Fibroblast of lung (primary cell): ENCODE measurements at places on chromosomes 1 and 21. TPM values are rescaled to one million over a fixed set of nuclear protein-coding genes. Genes with fewer than 3 reads are reported as not detected.

BMP8A gene
- polyA plus RNA-seq, result 0.41 TPM in 1 of 2 replicates, not detected in the other

SYNC gene
- polyA plus RNA-seq, result 31.5 and 50.9 TPM in 2 replicates

NPPA gene
- not detected in 2 replicates for polyA plus RNA-seq

TTC13 gene
- 6.5 and 8.0 TPM in 2 replicates for polyA plus RNA-seq

C1QTNF12 gene
- 0.27 and 0.60 TPM in 2 replicates for polyA plus RNA-seq

SKI gene
- 11.6 and 18.3 TPM in 2 replicates for polyA plus RNA-seq

AMY2A gene
- not detected in 2 replicates for polyA plus RNA-seq

SYCP1 gene
- polyA plus RNA-seq, result not detected in 2 replicates

PRELP gene
- 2.8 and 13.9 TPM in 2 replicates for polyA plus RNA-seq

DISP3 gene
- 0.02 TPM in 1 of 2 replicates, not detected in the other for polyA plus RNA-seq

DEPDC1 gene
- polyA plus RNA-seq, result 8.0 and 24.4 TPM in 2 replicates

DNA sequence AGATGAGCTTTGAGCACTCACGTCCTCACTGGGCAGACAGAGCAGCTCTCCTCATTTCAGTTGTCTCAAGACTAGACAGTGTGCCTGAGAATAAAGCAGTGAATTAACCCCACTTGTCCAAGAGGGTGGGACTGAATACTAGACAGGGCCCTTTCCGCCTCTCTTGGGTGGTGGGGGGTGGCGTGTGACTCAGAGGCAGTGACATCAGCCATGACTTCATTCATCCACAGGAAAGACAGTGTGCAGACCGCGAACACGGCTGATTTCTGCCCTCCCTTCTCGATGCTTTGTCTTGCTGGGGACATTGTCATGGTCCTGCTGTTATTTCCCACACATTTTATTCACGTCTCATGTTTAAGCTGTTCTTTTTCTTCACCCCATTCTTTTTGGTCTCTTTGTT lies 64.9 kb downstream of the FGGY start:
- DNase-seq, result no peak

- DNase-seq, result no peak
These were observed 45.5 kb upstream of the RAVER2 start for GRCh38 chr1:64699327-64699726.

GRCh38 chr1:81430236-81430938 lies 370.3 kb upstream of the ADGRL2 start:
- DNase-seq, result no peak

- no peak for DNase-seq
These were observed 13.0 kb downstream of the LSS start for GRCh38 chr21:46215436-46216131.

DNA sequence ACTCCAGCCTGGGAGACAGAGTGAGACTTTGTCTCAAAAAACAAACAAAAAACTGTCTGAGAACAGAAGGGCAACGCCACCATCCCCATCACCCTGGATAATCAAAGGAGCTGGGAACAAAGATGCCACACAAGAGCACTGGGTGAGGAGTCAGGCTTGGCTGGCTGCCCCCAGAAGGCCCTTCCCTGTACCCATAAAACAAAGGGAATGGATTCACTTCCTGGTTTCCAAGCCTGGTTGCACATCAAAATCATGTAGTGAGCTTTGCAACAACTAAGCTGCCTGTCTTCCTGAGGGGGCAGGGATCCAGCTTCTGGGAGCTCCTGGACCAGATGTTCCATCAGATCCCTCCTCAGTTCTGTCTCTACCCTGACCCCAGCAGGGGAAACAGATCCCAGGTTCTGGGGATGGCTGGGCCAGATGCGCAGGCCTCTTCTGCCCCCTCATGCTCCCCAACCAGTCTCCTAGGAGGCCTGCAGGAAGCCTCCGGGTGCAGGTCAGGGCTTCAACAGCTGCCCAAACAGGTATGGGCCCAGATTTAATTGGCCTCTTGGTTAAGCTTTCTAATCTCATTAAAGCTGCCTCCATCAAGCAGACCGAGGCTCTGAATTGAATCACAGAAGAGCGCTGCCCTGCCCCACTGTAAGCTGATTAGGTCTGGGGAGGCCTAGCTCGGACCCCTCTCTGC lies 97.8 kb downstream of the MRPL37 start:
- DNase-seq, result no peak

- no peak for DNase-seq
These were observed 298.7 kb downstream of the LRRIQ3 start for GRCh38 chr1:73899311-73899710.

DNA sequence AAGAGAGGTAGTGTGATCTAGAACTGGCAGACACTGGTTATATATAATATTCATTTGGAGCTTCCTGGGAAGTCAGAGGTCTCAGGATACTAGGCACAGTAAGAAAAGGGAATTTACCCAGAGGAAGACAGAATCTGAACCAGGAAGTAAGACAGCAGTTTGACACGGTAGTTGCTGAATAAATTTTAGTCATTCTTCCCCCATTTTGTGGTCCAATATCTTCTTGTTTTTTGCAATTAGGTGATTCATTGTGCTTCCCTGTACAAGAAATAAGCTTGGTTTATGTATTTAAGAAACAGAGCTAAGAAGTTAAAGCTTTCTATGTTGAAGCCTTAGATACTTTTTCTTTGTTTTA lies 1.3 kb downstream of the TMEM167B start:
- DNase-seq, result peak; percentile 15

DNA sequence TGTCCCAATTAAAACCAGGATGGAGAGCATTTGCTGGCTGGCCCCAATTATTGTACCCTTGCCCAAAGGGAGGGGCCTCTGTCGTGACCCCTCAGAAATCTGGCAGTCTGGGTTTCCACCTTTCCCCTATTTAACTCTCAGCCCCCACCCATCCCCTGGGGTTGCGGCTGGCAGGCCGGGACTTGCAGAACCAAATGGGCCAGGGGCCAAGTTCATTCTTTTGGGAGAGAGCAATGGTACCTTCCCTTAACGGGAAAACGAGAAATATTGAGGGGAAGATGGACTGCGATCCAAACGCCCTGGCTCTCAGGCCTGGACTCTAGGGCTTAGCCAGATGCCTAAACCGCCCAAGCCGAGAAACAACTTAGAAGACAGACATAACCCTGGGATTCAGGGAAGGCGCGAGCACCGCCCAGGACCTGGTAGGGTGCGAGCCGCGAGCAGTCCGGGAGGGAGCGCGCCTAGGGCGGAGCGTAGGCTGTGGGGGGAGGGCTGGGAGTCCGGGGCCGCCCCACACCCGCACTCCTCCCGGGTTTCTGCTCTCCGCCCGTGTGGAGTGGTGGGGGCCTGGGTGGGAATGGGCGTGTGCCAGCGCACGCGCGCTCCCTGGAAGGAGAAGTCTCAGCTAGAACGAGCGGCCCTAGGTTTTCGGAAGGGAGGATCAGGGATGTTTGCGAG lies at the start of gene SLC27A3:
Gene SLC27A3, plus strand, starts transcription at position 628 of the 678 bp plus-strand sequence. CDS start 91 bp downstream, outside the sequence.
- DNase-seq, result peak; percentile 52

GRCh38 chr1:31936278-31936980 lies 1.7 kb downstream of the PTP4A2 start:
- peak; percentile 43 for DNase-seq

GRCh38 chr1:115145226-115145625 lies 55.9 kb upstream of the TSPAN2 start:
- DNase-seq, result no peak

- peak; percentile 2 for DNase-seq
These were observed 28.6 kb upstream of the DUSP23 start for GRCh38 chr1:159752135-159752580.

DNA sequence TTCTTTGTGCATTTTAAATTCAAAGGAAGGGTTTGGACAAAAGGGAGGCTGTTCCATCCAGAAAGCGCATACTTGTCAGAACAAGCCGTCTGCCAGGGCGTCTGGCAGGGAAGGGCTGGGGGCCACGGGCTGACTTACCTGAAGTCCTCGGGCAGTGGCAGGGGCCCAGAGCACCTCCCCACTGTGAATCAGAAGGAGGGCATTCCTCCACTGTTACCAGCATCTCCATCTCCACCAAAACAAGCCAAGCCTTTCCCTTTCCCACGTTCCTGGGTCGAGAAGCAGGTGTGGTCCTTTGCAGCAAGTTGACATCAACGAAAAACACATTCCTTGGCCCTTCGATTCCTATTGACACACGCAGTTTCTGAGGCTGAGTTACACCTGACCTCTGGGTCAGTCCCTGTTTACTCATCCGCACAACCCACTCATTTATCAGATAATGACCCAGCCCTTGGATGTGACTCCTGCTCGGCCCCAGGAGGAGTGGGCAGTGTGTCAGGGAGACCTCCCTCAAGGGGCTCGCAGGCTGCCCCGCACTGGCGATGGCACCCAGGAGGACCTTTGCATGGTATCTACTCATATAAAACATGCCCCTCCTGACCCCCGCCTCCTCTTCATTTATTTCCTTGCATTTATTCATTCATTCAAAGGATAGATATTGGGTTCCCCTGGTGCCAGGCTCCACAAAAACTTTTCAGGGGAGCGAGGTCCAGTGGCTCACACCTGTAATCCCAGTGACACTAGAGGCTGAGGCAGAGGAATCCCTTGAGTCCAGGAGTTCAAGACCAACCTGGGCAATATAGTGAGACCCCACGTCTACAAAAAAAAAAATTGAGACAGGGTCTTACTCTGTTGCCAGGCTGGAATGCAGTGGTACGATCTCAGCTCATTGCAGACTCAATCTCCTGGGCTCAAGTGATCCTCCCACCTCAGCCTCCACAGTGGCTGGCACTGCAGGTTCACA lies 60.2 kb downstream of the TOMM20 start:
- peak; percentile 66 for DNase-seq

DNA sequence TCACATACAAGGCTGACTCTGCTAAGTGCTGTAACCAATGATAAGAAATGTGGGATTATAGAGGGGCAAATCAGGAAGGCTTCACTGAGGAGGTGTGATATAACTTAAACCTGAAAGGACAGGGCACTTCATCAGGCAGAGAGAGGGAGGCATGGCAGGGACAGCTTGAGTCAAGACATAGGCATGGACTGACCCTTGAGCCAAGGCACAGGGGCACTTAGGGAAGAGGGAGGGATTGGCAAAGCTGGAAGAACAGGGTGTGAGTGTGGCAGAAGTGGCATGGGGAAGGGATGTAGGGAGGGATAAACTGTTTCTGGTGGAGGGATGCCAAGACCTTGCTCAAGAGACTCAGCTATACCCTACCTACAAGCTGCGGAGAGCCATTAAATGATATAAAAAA lies 81.3 kb downstream of the PLXNA2 start:
- no peak for DNase-seq

DNA sequence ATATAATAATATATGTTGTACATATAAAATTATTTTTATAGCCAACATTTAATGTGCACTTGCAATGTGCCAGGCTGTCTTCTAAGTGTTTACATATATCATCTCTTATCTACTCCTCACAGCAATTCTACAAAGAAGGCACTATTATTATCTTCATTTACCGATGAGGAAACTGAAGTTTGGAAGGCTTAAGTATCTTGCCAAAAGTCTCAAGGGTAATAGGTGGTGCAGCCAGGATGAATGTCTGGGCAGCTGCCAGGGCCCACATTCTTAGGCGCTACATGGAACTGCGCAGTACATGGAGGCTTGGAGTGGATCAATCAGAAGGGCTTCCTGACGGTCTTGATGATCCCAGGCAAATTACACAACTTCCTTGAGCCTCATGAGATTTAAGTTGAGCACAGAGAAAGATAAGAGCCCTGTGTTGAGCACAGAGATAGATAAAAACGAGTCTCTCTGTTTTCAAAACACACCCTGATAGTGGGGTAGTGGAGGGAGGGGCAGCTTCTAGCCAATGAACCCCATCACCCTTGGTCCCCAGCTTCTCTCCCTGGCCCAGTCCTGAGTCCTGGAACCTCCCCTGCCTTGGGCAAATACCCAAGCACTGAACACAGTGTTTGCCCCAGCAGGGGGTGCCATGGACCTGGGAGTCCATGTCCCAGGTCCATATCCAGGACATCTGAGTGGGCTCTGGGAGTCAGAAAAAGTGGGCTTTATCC lies 9.2 kb downstream of the POU3F1 start:
- DNase-seq, result no peak

DNA sequence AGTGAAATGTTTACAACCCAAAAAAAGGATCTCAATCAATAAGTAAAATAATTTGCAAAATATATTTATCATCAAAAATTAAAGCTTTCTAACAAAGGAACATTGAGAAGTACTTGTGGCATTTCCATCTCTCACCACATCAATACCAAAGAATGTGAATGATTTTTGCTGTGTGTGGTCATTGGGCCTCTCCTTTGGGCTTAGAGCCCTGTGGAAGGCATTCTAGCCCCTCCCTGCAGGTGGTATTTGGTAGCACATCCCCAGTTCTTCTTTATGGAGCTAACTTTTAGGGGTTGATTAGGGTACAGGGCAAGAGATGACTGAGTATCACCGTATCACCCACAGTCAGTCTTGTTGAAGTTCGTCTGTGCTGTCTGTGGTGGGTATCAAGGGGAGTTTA lies 294.1 kb upstream of the SGIP1 start:
- peak; percentile 40 for DNase-seq

DNA sequence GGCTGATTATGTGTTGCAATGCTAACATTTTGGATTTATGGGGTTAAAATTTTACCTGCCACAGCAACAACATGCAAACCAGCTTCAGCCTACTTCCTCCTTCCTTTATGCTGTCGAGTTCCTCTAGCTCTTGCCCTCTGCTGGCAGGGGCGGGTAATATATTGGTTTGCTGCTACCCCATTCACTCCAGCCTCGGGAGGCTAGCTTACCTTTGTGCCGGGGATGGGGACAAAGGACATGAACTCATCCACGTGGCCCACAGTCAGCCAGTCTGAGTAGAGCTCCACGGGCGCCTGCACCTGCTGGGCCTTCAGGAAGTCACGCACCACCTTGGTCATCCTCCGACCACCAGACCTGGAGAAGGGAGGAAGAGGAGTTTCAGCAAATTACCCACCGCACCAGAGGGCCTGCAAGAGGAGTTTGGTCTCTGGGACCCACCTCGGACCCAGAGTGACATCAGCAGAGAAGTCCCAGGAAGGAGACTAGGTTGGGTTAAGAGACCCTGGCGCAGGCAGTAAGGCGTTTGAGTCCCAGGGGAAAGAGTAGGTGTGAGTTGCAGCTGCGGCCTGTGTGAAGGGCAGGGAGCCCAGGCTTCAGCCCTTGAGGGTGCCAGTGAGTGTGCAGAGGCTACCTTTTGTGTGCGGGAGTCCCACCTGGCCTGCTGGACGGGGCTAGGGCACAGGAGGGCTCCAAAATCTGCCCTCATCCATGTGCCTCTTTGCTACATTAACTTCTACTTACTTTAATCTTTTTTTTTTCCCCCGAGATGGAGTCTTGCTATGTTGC lies 21.8 kb upstream of the SDHB start:
- DNase-seq, result no peak

- DNase-seq, result no peak
These were observed 5.6 kb upstream of the AKR1A1 start for GRCh38 chr1:45545019-45545493.

DNA sequence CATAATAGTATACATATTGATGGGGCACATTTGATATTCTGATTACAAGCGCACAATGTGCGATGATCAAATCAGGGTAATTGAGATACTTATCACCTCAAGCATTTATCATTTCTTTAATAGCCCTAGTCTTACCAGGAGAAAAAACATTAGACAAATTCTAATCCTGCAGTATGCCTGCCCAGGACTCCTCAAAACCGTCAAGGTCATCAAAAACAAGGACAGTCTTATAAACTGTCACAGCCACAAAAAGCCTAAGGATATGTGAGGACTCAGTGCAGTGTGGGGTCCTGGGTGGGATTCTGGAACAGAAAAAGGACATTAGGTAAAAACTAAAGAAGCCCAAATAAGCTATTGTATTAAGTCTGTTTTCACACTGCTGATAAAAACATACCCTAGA lies 19.1 kb downstream of the CAPN9 start:
- no peak for DNase-seq

- DNase-seq, result peak; percentile 56
These were observed 1.2 kb upstream of the LHX9 start for GRCh38 chr1:197915862-197916499.

- DNase-seq, result no peak
These were observed 335.6 kb upstream of the PBX1 start for GRCh38 chr1:164223378-164223777.

- DNase-seq, result peak; percentile 13
These were observed 75.2 kb upstream of the TEKT2 start for GRCh38 chr1:36008546-36009197.
